ENCODE measurements at places on chromosomes 16 and 17.

DNA sequence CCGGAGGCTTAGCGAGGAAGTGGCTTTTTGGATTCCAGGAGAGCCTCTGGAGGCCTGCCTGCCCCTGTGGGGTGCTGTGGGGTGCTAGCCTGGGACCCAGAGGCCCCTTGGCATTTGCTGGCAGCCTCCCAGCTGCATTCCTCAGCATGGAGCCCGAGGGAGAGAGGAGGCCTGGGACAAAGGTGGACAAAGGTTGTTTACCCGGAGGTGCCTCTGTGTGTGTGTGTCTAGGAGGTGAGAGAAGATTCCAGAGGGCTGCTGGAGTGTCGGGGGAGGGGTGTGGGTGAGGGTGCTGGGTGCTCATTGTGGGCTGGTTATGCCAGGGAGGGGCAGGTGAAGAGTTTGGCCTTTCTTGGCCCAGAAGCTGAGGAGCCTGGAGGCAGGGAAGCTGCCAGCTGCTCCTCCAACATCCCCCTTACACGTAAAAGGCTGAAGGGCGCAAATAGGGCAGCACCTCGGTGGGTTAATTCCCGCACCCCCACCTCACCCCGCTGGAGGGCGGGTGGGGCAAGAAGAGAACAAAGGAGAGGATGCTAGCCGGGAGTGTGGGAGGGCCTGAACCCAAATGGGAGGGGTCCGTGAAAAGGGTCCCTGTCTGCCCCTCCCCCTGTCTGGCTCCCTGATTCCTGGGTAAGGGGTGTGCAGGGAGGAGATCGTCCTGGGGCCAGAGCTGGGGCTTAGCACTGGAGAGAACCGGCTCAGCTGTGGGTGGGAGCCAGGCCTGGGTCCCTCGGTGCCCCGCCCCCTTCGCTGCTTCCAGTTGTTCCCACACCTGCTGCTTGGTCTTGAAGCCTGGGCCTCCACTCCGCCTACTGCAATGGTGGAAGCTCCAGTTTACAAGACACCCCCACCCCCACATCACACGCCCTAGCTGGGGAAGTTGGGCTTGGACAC lies 9.9 kb downstream of the HEXIM2 start:
- no peak for DNase-seq

- DNase-seq = no peak
Observed at GRCh38 chr17:48283907-48284306, 146.1 kb downstream of the SKAP1 start.

GRCh38 chr16:54268340-54268739 lies 18.2 kb downstream of the IRX3 start:
- DNase-seq = no peak

DNA sequence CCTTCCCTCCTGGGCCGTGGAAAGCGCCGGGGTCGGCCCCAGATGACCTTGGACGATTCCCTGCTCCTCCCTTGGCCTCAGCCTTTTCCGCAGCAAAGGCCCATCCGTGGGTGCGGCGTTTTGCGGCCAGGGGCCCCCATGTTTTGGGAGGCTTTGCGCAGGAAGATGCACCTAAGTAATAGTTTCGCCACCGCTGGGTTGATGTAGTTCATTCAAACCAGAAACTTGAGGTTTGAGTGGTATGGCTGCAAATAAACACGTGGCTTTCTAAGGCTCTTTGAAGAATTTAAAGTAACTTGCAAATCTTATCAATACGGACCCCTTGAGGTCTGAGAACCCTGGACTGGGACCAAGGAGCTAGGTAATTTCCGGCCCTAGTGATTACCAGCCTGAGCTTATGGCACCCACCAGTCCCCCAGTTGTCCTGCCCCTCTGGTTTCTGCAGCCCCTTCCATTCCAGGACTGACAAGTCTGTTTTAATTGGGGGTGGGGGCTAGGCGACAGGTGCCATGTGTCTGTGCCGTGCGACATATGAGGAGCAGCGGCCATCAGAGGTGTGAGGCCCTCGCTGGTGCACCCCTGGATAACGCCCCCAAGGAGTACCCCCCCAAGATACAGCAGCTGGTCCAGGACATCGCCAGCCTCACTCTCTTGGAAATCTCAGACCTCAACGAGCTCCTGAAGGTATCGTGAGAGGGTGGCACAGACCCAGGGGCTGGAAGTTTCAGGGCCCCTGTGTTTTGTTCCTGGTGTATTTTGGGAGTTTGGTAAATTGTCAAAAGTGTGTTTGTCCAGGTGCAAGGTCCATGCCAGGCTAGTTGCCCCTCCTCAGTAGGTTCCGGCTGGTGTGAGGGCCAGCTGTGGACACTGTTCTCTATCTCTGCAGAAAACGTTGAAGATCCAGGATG lies 834 bp downstream of the MRPL12 start:
- no peak for DNase-seq

- DNase-seq = no peak
Observed at GRCh38 chr17:5248821-5249479, 14.3 kb upstream of the SCIMP start.

- DNase-seq = peak; percentile 76
Observed at GRCh38 chr17:740240-741017, 8.0 kb downstream of the TLCD3A start.

DNA sequence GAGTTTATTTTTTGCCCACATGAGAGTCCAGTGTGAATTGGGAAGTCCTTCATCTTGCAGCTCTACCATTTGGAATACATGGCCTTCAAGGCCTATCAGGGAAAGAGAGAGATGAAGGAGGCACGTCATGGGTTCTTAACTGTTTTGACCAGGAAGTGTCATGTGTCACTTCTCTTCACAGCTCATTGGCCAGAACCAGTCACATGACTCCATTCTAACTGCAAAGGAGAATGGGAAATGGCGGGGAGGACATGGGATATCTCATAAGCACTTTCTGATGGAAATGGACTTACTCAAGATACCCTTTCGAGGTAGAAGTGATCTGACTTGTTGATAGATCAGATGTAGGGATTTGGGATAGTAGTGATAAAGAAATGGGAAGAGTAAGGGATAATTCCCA lies 57.9 kb upstream of the CES5A start:
- no peak for DNase-seq

GRCh38 chr17:83125515-83126274 lies 46.3 kb downstream of the METRNL start:
- no peak for DNase-seq

- DNase-seq = no peak
Observed at GRCh38 chr16:54363766-54364165, 77.2 kb upstream of the IRX3 start.

GRCh38 chr16:69127966-69128510 lies 4.3 kb downstream of the CHTF8 start:
- DNase-seq = no peak
